Spinal cord (tissue), 10 donors: ENCODE measurements at places on chromosomes 1 and 21.

DNA sequence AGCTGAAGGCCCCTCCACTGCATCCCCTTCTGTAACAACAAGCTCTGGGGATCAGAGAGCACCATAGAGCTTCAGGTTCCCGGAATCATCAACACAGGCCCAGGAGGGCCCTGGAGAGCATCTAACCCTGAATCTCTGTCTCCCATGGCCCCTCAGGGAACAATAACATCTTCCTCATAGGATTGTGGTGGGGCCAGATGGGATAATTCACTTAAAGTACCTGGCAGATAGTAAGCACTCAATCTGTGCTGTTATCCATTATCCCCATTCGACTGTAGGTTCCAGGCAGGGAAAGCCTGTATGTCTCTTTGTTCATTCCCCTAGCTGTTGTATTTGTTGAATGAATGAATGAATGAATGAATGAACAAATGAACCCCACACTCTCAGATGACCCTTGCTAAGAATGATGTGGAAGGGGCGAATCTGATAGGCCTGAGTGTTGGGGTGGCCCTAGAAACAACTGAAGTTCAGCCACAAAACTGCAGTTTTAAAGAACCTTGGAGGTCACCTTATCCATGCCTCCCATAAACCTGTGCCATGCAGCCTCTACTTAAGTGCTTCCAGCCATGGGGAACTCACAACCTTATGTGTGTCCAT, 14.5 kb downstream of the LAPTM5 start:
- no peak for DNase-seq

- DNase-seq: no peak
These were observed 106.4 kb downstream of the KAZN start for GRCh38 chr1:14704846-14705245.

DNA sequence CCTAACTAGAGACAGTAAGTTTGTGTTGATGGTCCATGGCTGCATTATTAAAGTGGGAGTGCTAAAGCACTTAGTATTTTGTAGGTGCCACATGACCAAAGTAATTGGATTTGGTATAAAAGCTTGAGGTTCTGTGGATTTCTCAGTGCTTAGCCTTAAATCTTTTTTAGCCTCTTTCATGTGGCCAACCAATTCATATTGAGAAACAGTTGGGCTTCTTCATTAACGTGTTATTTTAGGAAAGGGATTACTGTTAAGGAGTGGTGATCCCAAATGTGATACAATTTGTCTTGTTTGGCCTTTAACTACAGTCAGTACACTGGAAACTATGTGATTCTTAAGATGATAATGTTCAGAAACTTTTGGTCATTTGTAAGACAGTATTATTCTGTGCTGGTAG, 25.5 kb downstream of the MAN1A2 start:
- no peak for DNase-seq

DNA sequence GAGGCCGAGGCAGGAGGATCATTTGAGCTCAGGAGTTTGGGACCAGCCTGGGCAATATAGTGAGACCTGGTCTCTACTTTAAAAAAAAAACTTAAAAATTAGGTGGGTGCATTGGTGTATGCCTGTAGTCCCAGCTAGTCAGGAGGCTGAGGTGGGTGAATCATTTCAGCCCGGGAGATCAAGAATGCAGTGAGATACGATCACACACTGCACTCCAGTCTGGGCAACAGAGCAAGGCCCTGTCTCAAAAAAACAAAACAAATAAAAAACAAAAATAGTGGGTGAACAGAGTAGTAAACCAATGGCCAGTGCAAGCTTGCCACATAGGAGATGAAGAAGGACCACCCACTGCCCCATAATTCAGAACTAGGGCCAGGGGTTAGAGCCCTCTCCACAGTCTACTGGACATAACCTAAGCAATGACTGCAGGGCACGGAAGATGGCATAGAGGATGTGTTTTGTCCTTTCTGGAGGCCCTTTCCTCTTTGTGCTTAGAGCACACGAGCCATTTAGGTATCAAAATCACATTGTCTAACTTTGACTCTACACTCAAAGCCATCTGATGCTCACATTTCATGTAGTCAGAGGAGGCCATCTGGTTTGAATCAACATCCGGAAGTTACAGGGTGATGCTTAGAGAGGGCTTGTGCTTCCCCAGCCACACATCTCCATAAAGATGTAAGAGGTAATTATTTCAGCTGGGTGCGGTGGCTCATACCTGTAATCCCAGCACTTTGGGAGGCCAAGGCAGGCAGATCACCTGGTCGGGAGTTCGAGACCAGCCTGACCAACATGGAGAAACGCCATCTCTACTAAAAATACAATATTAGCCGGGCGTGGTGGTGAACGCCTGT, 12.6 kb downstream of the CD2 start:
- no peak for DNase-seq

GRCh38 chr1:39360731-39361130, 130.7 kb upstream of the BMP8A start:
- no peak for DNase-seq

DNA sequence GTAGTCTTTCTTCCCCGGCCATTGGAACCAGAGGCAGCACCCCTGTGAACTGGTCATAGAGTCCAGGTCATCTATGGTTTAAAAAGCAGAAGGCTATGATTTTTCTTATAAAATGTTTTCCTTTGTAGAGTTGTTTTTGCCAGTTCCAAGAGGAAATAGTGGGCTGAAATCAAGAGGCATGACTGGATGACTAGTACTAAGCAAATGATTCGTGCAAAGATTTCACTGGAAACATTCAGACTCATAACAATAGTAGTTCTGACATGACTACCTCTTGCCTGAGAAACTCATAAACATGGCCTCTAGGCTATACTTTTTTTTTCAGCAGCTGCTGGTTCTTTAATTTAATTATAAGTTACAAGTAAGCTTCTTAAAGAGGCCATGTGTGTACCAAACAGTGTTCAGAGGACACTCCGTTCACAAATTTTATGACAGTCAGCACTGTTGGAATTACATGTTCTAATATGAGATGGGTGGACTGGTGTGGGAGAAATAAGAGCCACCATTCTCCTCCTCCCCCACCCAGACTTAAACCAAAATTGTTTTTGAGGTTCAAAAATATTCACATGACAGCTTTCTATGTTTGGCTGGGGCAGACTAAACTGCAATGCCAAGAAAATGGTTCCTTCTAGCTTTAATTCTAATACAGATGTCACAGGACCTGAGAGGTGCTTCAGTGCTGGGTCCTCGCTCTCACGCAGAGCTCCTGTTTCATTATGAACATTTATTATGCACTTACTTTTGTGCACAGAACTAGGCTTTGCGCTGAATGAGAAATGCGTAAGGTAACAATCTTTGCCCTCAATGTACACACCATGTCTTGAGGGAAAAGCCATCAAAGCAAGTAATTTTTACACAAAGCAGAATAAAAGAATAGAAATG, 147.5 kb downstream of the ZC3H11B start:
- no peak for DNase-seq

DNA sequence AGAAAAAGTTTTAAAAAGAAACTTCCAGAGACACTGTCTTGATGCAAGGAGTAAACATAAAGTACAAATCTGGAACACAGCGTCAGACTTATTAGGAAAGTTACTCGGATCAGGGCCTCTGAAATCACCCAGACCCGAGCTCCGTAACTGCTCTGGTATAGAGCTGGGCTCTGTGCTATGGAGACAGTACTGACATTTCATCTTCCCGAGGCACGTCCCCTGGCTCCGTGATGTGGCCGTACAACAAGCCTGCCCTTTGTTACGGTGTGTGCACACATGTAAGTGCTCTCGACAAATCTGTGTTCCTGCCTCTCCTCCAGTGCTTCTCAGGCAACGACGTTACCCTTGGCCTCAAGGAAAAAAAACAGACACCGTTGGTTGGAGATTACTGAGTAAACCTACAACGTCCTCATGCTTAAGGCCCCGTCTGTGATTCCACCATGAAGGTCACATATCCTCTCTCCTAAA, 107.0 kb upstream of the IRF2BP2 start:
- DNase-seq: no peak

- DNase-seq: no peak
These were observed 52.4 kb upstream of the SSX2IP start for GRCh38 chr1:84742653-84743052.

DNA sequence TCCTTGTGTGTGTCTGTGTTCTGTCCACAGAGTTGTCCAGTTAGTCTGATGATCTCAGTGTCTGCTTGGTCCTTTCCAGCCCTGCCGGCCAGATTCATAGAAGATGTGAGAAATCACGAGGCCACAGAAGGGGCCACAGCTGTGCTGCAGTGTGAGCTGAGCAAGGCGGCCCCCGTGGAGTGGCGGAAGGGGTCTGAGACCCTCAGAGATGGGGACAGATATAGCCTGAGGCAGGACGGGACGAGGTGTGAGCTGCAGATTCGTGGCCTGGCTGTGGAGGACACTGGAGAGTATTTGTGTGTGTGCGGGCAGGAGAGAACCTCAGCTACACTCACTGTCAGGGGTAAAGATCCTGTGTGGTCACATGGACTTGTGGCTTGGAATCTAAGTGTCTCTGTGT, 95.8 kb downstream of the OBSCN start:
- no peak for DNase-seq

GRCh38 chr1:103125219-103125618, 16.9 kb upstream of the COL11A1 start:
- no peak for DNase-seq
